ENCODE measurements at places on chromosomes 3 and 15.

DNA sequence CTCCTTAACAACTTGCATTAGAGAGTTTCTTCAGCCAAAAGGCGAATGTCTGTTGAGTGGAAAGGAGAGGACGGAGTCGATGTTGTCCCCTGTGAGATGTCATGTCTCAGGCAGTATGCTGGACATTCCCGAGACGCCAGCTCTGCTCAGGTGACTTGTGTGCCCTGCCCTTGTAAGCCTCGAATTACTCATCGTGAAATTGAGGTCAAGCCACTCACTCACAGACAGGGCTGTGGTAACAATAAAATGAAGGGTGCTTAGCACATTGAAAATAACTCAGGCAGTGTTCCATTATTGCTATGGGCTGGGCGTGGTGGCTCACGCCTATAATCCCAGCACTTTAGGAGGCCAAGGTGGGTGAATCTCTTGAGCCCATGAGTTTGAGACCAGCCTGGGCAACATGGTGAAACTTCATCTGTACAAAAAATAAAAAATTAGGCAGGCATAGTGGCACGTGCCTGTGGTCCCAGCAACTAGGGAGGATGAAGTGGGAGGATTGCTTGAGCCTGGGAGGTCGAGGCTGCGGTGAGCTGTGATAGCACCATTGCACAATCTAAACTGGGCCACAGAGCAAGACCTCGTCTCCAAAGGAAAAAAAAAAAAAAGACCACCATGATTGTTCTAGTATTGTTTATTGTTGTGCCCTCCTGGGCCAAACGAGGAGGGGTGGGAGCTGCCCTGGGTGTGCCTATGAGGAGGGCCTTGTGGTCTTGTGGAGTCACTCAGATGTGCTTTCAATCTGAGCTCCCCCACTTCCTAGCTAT is 214.4 kb downstream of the THSD4 start:
- no peak for DNase-seq

DNA sequence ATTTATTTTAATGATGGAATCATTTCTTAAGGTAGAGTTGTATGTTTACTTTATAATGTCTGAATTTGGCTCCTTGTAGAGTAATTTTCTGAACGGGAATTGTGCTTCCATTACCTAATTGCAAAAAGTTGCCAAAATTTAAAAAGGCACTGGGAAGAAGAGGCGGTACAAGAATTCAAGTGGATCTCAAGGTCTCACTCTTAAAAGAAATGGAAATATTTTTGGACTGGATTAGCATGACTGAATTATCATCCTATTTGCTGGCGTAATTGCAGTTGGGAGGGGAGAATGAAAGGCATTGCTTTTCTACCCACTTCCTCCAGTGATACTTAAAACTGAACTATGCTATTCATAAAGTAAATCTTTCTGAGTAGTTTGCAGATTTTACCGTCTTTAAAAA is 46.2 kb downstream of the COL8A1 start:
- no peak for DNase-seq

- no peak for DNase-seq
These were observed 34.7 kb upstream of the LACTB start for GRCh38 chr15:63086947-63087346.

GRCh38 chr3:53016236-53016635 is 29.6 kb downstream of the SFMBT1 start:
- no peak for DNase-seq

DNA sequence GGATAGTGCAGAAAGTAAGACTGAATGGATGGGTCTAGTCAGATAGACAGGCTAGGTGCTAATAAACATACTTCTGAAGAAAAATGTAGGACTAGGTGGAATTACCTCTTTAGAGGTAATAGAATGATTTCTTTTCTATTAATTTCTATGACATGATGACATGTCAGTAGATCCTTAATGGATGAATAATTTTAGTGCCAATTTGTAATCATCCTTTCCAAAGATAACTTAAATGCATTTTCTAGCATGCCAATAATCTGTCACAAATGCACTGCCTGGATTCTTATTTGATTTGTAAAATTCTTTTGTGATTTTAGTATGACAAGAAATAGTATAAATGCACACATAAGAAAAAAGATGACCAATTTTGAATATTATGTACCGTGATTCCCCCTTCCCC is 356.7 kb downstream of the NAALADL2 start:
- DNase-seq = no peak

GRCh38 chr3:41126472-41126871 is 72.8 kb upstream of the CTNNB1 start:
- no peak for DNase-seq

GRCh38 chr3:53806182-53807116 is 39.8 kb downstream of the CHDH start:
- DNase-seq = no peak

- DNase-seq = no peak
These were observed 22.1 kb downstream of the ZNF621 start for GRCh38 chr3:40546816-40547215.

- DNase-seq = no peak
These were observed 39.9 kb downstream of the C3orf80 start for GRCh38 chr3:160265088-160265487.

- DNase-seq = no peak
These were observed 294.6 kb downstream of the MEX3B start for GRCh38 chr15:81751256-81751655.

- DNase-seq = no peak
These were observed 2.0 kb downstream of the SLC22A14 start for GRCh38 chr3:38283810-38284755.

GRCh38 chr3:100024520-100025303 is 89.6 kb downstream of the FILIP1L start:
- DNase-seq = no peak

DNA sequence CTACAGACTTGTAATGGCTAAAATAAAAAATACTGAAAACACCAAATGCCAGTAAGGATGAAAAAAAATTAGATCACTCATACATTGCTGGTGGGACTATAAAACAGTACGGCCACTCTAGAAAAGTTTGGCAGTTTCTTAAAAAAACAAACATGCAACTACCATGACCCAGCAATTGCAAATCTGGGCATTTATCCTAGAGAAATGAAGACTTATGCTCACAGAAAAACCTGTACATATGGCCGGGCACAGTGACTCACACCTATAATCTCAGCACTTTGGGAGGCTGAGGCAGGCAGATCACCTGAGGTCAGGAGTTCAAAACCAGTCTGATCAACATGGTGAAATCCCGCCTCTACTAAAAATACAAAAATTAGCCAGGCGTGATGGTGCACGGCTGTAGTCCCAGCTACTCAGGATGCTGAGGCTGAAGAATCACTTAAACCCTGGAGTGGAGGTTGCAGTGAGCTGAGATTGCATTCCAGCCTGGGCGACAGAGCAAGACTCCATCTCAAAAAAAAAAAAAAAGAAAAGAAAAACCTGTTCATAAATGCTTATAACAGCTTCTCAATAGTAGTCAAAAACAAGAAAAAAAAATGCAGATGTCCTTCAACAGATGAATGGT is 5.6 kb downstream of the TP53BP1 start:
- DNase-seq = no peak

DNA sequence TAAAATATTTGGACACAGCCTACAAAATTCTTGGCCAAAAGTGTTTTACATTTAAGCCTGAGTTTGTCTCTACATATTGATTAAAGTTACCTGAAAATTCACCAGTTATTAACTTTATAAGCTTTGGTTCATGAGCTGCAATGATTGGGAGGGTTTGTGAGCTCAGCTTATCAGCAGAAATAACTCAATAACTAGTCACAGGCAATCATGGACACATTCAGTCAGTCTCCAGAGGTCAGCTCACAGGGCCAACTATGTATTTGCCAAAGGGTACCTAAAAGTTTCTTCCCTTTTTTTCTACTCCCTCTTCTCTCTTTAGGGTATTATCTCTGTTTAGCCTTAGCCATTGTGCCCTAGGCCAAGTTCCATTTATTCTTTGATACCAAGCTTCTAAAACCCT is 145.9 kb downstream of the ZPLD1 start:
- DNase-seq = no peak

DNA sequence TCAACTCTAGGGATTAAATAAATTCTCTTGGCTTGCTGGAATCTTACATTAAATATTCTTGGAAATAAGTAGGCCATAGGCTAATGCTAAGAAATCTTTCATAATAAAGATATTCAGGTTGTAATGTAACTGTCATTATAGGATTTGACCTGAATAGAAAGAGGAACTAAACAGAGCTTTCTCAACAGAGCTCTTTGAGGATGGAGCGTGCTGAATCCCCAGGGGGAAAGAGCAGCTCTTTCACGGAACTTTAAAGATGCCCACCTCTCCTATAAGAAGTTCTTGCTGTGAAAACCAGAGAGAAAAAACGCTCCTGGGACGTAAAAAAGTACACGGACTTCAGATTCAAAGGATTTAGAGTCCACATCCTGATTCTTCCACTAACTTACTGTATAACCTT is 77.9 kb downstream of the NTRK3 start:
- no peak for DNase-seq

GRCh38 chr15:78316283-78317083 is 17.1 kb upstream of the SKIC8 start:
- no peak for DNase-seq

- DNase-seq = no peak
These were observed 37.8 kb downstream of the CD47 start for GRCh38 chr3:108053067-108053466.

- no peak for DNase-seq
These were observed 37.6 kb upstream of the FBN1 start for GRCh38 chr15:48682942-48683651.

GRCh38 chr3:131109156-131109555 is 82.5 kb downstream of the NEK11 start:
- DNase-seq = no peak

- no peak for DNase-seq
These were observed 7.5 kb downstream of the ZNF148 start for GRCh38 chr3:125367403-125368230.

GRCh38 chr15:89096664-89097063 is 8.4 kb downstream of the ABHD2 start:
- DNase-seq = no peak

- no peak for DNase-seq
These were observed 312.7 kb downstream of the TLE3 start for GRCh38 chr15:69784798-69785566.

DNA sequence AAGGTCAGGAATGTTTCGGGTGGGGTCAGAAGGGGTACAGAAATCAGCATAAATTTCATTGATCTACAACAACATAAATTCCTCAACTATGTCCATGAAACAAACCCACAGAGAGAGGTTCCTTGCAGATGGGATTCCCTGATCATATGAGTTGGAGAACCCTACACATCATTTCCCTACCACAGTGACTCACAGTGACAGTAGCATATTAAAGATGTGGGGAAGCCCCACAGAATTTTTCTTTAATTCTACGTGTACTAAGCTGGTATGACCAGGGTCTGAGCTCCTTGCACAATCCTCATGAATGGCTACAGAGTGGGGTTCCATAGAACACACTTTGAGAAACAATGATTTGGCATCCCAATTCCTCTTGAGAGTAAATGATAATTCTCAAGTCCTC is 116.9 kb upstream of the RAD18 start:
- no peak for DNase-seq

GRCh38 chr3:113677737-113678136 is 18.7 kb downstream of the USF3 start:
- DNase-seq = no peak

Data from stimulated activated CD8-positive, alpha-beta memory T cell treated with anti-CD3 and anti-CD28 coated beads, Interleukin-2, amount 100 ng/mL, for 1 hour (primary cell).